ENCODE measurements at places on chromosomes 6 and 20.

- no peak for DNase-seq
Measured at GRCh38 chr6:154234019-154234772, 122.4 kb downstream of the IPCEF1 start.

- DNase-seq: no peak
Measured at GRCh38 chr6:126831461-126831860, 287.0 kb upstream of the RSPO3 start.

GRCh38 chr6:63673692-63674091, 38.1 kb downstream of the PHF3 start:
- DNase-seq: no peak

DNA sequence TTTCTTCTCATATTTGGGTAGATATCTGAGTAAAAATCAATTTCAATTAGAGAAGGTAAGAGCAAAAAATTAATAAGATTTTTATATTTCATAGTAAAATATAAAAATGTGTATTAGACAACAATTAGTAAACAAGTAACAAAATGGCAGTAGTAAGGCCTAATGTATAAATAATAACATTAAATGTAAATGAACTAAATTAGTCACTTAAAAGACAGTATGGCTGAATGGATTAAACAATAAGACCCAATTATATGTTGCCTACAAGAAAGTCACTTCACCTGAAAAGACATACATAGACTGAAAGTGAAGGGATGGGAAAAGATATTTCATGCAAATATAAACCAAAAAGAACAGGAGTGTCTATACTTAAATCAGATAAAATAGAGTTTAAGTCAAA, 147.6 kb downstream of the TRMT11 start:
- DNase-seq: no peak

GRCh38 chr20:51305316-51306052, 237.0 kb downstream of the NFATC2 start:
- no peak for DNase-seq

- DNase-seq: no peak
Measured at GRCh38 chr20:50598074-50598473, 87.9 kb downstream of the PTPN1 start.

DNA sequence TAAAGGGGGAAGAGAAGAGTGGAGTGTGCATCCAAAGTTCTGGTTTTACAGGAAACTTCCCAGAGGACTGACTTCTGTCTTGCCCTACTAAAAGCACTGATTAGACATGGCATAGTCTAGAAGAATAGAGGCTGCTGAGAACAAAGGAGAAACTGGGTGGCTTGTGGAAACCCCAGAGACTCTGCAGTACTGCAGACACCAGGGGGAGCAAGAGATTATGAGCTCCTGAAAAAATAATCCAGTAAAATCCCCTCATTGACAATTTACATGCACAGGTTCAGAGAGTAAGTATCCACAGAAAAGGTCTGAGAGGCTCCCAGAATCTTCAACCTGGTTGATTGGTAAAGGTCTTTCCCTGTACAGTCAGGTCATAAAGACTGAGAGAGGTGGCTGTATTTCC, 48.7 kb upstream of the CLVS2 start:
- peak; percentile 59 for DNase-seq

- peak; percentile 72 for DNase-seq
Measured at GRCh38 chr6:1390946-1391799, 1.8 kb downstream of the FOXF2 start.

DNA sequence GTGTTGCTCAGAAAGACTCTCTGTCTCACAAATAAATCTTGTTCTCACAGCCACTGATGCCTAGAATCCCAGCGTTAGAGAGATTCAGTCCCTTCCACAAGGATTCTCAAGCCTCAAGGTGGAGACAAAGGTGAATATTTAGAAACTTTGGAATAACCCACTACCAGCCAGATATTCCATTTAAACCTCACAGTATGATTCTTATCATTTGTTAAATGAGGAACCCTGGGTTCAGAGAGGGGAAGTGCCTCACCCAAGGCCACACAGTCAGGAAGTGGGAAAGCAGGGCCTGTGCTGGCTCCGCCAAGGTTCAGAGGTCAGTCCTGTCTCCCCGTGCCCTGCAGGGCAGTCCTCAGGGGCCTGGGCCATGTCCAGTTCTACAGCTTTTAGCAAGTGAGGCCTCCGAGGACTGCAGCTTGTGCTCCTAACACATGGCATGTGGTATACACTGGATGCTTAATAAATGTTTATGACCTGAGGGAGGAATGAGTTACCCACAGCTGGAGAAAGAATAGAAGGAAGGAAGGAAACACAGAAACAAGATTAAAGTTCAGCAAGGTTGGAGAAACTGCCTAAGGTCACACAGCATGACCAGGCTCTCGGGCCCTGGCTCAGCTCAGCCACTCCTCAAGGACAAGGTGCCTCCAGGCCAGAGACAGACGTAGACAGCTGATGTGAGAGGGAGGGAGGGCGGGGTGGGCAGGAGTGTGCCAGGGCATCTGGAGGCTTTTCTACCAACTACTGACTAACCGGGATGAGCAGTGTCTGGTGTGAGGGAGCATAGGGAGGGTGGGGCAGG, 3.9 kb upstream of the TGM2 start:
- DNase-seq: no peak

GRCh38 chr20:35616465-35617396, 1.1 kb downstream of the SPAG4 start:
- DNase-seq: peak; percentile 63

DNA sequence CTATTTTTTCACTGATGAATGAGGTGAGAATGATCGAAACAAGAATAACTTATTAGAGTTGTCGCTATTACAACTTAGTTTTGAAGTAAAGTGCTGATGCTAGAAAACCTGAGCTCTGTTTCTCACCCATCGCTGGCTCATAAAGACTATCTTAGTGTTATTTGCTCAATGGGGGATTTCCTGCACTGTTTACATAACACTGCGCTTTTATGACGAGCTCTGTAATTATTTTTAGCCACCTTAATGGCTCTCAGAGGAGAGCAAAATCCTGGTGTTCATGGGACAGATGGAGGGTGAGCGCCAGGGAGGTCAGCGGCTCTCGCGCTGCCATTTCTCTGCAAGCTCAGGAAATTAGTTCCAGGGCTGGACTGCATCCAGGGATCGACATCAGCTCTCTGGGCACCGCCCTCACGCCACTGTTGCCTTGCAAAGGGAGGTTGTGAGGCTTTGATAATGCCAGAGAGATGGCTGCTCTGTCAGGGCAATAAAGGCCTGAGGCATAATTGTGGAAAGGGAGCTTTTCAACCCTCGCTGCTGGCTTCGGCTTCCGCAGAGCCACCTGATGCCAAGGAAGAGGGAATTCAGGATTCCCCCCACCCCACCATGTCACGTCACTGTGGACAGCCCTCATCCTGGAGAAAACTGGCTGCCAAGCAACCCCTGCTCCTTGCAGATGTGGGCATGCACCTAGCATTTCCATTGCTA, 72.0 kb downstream of the DACT2 start:
- no peak for DNase-seq

GRCh38 chr6:20148433-20148832, 63.8 kb downstream of the MBOAT1 start:
- no peak for DNase-seq

DNA sequence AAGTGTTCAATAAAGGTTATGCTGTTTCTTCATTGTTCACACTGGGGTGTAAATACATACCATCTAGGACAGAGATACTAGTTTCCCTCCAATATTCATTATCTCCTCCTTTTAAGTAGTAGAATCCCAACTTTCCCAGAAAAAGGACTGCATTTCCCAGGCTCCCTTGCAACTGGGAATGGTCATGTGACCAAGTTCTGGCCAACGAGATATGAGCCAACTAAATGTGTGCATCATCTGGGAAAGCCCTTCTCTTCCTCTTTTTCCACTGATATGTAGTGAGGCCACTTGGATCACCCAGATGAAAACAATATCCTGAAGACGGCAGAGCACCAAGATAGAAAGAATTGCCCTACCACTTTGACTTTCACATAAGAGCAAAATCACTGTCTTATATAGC, 97.9 kb upstream of the PTPRT start:
- DNase-seq: no peak

- peak; percentile 88 for DNase-seq
Measured at GRCh38 chr20:59207742-59208357, 44.2 kb downstream of the ZNF831 start.

- no peak for DNase-seq
Measured at GRCh38 chr6:152004036-152004566, 196.6 kb downstream of the ESR1 start.

- no peak for DNase-seq
Measured at GRCh38 chr6:170378502-170378901, 71.9 kb downstream of the FAM120B start.

DNA sequence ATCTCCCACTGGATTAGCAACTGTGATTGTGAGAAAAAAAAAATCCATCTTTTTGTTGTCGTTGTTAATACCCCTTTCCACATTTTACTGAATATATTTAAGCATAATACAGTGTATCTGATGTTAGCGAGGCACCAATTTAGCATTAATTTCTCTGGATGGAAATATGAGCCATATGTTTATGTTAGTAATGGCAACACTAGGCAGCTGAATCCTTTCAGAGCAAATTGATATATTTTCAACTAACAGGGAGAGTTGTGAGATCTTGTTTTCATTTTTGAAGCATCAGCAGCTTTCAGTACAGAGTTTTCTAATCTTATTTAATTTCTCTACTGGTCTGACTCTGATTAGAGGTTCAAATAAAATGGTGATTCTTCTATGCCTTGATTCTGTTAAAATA, 84.8 kb upstream of the HDAC2 start:
- DNase-seq: no peak

GRCh38 chr6:114087496-114087895, 116.5 kb upstream of the HDAC2 start:
- no peak for DNase-seq

- DNase-seq: no peak
Measured at GRCh38 chr20:48192109-48192508, 406.8 kb upstream of the SULF2 start.

- no peak for DNase-seq
Measured at GRCh38 chr6:157956171-157956730, 25.4 kb upstream of the SYNJ2 start.

- DNase-seq: no peak
Measured at GRCh38 chr6:12535586-12536314, 180.8 kb upstream of the PHACTR1 start.

- no peak for DNase-seq
Measured at GRCh38 chr6:126015863-126016262, 29.5 kb downstream of the TRMT11 start.

GRCh38 chr6:40999569-40999968, 39.5 kb downstream of the UNC5CL start:
- peak; percentile 42 for DNase-seq

DNA sequence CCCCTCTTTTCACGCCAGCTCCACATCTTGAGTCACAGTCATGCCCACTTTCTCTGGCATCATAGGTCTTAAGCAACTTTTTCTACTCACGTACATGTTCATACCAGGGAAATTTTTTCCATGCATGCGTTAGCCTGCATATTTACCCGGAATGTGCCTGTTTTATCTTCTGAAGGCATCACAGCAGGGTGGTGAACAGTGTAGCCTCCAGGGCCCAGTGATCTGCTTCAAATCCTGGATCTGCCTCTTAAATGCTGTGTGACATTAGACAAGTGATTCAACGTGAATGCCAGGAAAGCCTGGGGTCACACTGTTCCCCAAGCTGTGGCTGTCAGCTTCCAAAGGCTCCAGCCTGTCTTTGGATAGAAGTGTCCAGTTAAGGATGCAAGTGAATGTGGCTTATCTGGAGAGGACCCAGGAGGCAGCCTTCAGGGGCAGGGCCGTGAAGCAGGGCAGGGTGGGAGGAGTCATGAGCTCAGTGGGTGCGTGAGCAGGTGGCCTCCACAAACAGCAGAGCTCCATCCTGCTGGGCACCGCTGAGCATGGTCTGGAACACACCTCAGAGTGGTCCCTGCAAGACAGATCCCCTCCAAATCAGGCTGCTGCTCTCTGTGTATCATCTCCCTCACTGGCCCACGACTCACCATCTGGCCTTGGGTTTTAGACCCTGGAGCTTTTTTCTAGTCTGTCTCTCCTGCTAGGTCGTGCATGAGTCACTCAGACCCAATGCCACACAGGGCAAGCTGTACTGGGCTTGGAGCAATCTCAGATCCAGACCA, 30.4 kb upstream of the CD93 start:
- no peak for DNase-seq

- no peak for DNase-seq
Measured at GRCh38 chr6:107612762-107613415, 123.0 kb downstream of the SOBP start.

- DNase-seq: no peak
Measured at GRCh38 chr6:15312500-15312899, 66.6 kb downstream of the JARID2 start.

DNA sequence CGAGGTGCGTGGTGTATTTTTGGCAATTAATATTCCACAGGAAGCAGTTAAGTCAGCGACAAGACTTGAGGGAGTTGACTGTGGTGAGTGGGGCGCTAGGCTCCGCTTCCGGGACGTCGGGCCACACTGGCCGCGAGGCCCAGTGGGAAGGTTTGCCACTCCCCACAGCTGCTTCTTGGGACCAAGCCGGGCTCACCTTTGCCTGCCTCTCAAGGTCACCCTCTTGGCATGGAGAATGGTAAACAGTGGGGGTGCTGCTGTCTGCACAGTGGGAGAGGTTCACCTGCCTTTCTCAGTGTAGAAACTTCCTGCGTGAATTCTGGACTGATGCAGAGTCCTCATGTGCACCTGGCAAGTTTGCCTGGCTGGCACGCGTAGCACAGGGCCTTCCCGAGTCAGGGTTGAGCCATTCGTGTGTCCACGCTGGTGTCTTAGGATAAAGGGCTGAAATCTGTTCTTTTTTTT, 6.4 kb downstream of the OSBPL2 start:
- DNase-seq: no peak

DNA sequence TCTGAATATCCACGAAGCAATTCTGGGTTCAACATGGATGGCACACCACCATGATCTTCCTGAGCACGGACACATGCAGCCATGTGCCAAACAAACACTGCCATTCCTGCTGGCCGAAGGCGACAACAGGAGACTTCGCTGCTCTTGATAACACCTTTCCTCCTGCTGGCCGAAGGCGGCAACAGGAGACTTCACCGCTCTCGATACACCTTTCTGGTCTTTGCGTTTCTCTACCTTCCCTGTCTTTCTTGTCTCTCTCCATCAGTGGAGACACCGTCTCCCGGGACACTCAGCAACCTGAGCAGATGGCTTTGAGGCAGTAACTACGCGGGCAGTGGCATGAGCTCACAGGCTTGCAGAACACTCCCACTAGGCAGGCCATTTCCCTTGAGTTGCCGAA, 54.9 kb upstream of the MPC1 start:
- no peak for DNase-seq

- no peak for DNase-seq
Measured at GRCh38 chr6:4908062-4908461, 95.8 kb downstream of the RPP40 start.

DNA sequence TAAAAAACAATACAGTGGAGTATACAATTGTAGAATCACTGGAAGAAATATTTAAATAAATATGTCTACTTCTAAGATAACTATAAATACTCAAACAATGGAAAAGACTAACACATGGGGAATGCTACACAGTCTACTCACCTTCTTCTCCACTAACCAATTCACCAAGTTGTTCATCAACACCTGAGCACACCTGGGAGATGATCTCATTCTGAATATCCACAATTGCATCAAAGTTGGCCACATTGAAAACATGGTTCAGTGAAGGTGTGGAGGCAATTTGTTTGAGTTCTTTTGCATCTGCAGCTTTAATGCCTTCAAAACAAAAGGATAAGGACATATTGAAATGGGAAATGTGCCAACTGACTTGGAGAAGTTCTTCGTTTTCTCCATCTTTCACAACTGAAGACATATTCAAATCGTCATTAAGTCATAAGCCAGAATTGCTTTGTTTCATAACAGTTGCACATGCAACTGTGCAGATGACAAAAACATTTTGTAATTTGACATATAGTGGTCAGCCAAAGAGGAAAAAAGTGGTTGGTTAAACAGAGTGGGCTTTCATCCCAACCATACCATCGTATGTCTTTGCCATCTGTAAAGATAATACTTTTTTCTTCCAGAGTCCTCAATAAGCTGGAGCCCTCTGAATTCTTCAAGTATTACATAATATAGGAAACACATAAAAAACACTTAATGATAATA, 17.5 kb downstream of the COL12A1 start:
- no peak for DNase-seq

Measured in D341Med (cell line).